Glutamatergic neuron (in vitro differentiated cells): ENCODE measurements at places on chromosomes 1 and 21.
A peak's percentile ranks its signal among the peaks of the same experiment; 100 is the strongest.

DNA sequence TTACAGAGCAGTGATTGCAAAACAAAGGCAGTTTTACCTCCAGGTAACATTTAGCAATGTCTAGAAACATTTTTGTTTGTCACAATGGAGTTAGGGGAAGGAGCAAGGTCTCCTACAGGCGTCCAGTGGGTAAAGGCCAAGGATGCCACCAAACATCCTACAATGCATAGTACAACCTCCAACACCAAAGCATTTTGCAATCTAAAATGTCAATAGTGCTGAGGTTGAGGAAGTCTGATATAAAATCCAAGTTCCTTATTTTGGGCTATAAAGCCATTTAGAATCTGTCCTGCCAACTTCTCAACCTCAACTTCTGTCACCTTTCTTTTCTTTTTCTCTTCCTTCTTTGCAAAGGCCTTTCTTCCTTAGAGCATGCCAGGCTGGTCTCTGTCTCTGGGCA lies 111.2 kb downstream of the FASLG start:
- DNase-seq: no peak

DNA sequence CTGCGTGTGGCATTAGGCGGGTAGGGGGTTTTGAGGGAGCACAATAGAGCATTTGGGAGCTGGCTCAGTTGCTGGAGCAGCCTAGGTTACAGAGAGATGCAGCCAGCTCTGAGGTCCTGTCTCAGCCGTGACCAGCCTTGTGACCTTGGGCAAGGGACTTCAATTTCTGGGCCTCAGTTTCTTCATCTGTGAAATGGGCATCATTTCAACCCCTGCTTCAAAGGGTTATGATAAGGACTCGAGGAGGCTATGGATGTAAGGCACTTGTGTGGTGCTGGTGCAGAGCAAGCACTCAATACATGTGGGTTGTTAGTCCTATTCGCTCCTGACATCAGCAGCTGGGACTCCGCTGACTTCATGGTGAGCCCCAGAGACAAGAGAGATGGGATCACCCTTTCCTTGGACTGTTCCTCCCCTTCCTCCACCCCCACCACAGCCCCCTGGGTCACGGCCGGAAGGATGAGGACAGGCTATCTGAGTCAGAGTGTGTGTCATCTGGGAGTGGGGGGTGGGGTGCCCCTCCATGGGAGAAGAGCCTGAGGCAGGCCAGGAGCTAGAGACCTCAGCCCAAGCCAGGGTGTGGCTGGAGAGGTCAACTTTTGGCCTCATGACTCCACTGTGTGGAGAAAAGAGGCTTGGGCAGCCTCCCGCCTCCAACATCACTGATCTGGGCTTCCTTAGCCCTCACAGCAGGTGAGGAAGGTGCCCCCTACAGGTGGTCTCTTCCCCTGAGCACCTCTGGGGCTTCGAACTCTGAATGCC lies 71.4 kb upstream of the ZBTB40 start:
- no peak for DNase-seq

DNA sequence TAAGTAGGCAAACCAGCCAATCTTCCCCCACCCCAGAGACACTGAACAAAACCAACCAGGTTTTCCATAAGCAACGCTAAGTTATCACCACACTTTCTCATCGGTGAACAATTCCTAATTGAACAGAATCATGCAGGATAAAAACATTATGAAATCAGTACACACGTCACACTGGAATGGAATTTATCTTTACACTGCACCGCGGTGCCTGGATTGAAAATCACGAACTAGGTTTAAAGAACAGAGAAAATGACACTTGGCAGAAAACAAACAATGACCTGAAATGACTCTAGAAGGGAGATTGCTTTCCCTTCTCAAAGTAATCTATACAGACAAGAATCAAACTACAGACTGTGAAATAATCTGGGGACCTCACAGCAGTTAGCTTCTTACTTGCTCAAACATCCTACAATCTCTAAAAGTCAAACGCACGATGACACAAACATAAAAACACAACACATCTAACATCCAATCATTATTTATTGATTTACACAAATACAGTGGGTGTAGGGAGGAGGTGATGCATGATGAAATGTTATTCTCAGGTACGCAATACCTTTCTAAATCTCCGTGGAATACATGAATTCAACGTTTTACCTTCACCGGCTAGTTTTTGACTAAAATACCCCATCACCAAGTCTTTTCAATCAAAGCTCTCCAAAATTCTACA lies 1.9 kb downstream of the EIF4G3 start:
- no peak for DNase-seq

DNA sequence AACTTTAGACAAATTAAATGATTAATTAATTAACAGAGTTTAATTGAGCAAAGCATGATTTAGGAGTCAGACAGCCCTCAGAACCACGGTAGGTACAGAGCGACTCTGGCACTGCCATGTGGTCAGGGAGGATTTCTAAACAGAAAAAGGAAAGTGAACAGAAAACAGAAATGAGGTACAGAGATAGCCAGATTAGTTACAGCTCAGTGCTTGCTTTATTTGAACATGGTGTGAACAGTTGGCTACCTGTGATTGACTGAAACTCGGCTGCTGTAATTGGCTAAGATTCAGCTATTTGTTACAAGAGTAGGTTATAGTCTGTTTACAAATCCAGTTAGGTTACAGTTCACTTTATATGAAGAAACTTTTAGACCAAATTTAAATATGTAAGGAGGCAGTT lies 163.0 kb upstream of the TNR start:
- DNase-seq: no peak

GRCh38 chr1:180311011-180311730 lies 81.1 kb downstream of the LHX4 start:
- no peak for DNase-seq

DNA sequence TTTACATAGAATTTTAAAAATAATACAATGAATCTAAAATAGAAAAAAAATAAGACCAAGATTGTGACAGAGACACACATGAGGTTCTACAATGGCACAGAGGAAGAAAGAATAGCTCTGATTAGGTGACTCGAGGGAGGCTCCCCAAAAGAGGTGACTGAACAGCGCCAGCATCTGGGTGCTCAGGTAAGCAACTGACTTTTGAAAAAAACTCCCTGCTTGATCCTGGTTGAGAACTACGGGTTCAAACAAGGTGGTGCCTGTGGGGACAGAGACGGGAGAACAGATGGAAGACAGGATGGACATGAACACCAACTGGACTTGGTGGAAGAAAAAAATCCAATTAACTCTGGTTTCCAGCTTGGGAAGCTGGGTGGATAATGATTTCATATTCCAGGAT lies 22.5 kb downstream of the BATF3 start:
- DNase-seq: no peak

DNA sequence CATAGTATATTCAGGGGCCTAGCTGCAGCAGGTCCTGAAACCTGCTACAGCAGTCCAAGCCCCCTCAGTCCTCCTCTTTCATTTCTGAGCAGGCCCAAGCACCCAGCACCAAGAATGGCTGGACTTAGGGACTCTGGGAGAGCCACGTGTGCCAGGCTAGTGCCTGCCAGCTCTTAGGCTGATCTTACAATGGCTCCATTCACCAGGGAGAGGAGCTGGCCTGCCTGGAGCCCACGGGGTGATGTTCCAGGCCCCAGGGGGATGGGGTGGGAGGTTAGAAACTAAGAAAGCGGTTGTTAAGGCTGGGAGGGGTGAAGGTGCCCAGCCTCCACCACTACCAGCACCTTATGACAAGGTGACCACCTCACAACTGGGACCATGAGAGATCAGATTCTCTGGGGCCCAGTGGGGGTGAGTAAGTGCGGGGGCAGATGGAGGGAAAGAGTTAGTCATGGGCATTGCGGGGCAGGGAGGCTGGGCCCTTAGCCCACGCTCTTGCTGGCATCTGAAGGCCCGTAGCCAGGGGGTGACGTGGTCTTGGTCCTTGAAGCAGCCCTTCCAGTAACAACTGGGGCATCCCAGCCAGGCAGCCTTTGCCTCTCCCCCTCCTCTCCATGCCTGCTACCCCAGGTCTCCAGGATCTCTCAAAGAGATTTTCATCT lies 30.3 kb upstream of the CLIC4 start:
- DNase-seq: no peak

DNA sequence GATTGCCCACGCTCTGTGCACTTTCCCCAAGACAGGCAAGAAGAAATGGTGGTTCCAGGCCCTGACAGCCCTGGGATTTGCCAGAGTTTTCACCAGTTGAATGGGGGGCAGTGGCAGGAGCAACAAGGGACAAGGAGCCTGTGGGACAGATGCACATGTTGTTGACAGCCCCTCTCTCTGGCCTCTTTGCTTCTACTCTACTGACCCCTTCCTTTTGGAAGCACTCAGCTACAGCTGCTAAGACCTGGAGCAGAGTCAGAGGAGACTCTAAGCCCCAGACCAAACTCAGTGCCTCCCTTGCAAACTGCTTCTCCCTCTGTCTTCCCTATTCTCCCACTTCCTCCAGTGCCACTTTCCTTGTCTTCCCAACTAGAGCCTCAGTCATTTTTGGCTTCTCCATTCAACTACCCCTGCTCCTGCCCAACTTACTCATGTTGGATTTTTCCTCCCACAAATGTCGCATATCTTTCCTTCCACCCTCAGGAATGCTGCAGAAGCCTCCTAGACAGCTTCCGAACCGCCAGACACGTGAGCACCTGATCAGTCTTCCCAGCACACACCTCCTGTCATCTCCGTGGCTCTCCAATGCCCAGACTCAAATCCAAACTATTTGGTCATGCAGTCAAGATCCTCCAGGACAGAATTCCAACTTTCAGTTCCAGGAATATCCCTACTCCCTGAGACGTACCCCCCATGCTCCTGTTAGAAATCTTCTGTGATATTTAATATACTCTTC lies 9.1 kb downstream of the INKA2 start:
- no peak for DNase-seq

DNA sequence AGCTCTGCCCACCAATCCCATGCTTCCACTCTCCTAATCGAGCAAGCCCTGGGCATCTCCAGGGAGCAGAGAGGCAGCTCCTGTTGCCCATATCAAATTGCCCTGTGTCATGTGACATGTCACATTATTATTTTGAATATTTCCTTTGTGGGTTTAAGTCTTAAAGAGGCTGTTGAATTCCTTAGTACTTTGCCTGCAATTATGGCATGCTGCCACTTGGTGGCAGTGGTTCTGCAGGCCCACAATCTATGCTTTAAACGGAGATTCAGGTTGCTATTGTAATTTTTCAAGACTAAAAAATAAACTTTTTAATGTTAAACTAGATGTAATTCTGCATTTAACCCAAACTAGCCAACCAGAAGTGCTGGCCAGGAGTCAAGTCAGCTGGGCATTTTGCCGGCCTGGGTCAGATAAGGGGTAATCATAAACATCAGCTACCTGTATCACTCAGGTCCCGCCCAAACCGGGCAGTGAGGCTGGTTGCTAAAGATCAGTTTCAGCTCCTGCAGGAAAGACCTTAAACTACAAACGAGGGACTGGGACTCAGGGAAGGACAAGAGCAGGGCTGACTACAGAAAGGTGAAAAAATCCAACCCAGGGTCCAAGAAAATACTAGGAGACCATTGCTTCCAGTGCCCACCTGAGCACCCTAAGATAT lies 37.3 kb upstream of the ARHGEF16 start:
- DNase-seq: no peak

DNA sequence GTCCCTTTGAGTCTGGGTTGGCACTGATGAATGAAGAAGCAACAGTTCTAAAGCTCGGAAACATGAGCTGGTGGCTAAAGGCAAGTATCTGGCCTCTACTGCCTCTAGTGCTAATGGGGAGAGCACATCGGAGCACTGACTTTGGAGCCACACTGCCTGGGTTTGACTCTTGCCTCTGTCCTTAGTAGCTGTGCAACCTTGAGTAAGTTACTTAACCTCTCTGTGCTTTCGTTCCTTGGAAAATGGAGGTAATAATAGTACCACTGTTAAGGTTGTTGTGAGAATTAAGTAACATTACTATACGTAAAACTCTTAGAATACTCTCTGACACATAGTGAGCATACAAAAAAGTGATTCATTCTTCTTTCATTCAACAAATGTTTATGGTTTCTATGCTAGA lies 211.2 kb downstream of the ATG4C start:
- no peak for DNase-seq

DNA sequence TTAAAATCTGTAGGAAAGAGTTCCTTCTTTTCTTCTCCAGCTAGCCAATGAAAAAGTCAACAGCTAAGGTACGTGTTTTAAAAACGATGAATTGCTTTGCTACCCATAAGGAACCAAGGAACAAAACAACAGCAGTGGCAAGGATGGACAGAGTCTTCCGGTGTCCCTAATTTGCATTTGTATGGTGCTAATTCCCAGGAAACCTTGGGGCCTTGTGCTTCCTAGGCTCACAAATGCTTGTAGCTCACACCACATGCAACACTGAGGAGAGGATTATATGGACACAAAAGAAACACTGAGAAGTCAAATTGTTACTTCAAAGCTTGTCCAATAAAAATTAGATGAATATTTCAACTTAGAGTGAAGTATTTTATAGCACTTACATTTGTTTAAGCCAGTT lies 1.8 kb upstream of the PGBD5 start:
- no peak for DNase-seq

DNA sequence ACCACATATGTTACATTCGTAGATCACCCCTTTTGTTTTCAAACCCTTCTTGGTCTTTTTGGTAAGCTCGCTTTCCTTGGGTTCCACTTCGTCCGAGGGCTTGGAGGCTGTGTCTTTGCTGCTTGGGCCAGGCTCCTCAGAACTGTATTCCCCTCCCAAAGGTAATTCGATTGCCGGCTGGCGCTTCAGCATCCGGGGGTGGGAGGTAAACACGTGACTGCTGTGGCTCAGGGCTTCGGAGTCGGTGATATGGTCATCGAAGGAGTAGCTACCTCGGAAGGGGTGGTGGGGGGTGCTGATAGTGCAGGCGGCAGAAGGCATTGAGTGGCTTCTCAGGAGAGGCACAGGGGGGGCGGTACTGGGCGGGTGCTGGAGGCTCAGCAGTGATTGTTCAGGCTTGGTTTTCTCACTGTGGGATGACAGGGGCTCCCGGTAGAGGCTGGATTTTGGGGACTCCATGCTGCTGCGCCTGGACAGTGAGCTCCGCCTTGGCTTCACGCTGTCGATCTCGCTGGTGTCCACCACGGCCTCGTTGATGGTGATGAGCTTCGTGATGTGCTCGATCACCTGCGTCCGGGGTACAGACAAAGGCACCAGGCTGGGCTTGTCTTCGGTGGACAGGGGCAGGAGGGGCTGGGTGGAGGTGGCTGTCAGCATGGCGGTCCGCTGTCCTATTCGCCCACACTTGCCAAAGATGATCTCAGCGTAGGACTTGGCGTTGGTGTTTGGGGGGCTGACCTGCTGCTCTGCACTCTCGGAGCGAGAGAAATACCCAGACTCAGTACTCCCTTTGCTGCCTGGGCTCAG lies 98.6 kb upstream of the EDN2 start:
- DNase-seq: no peak

GRCh38 chr1:243267471-243267880 lies 11.6 kb downstream of the SDCCAG8 start:
- no peak for DNase-seq

DNA sequence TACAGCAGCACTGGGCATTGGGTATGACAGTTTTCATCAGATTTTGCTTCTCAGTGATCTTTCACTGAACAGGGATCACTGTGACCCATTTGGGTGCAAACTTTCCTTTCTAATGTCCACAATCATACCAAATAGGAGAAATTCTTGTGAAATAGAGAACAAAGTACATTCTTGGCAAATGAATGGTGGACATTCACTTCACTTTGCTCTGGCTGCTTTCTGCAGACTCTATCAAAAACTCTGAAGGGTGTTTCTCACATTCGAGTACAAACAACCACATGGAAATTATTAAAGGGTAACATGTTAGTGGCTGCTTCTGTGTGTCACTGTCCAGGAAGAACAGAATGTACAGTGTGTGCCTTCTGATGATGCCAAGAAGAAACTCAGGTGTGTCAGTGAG lies 61.9 kb upstream of the ADAM30 start:
- no peak for DNase-seq

- DNase-seq: peak; percentile 31
Observed at GRCh38 chr1:151993084-151993733, 450 bp downstream of the S100A10 start.
